ENCODE measurements at places on chromosomes 3 and 15.
A peak's percentile ranks its signal among the peaks of the same experiment; 100 is the strongest.

GRCh38 chr3:152508705-152509104 is 240.0 kb downstream of the MBNL1 start:
- DNase-seq: no peak

GRCh38 chr3:135694142-135694541 is 271.4 kb upstream of the PPP2R3A start:
- DNase-seq: no peak

DNA sequence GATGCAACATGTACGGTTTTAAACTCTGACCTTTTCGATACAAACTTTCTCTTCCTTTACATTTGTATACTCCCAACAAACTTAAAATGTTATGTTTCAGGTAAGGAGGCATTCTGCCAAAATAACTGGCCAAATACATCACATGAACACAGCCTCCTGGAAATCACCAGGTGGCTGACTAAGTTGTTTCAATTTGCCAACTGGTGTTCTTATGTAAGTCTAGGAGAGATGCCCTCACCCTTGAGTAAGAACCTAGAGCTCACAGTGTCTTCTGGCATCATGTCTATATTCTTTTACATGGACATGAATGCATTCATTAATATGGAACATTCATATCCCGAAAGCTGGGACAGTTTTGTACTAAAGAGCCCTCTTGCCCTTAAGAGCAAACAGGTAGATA is 341.1 kb upstream of the NR2F2 start:
- no peak for DNase-seq

- DNase-seq: no peak
Observed at GRCh38 chr15:39453620-39454019, 127.3 kb upstream of the THBS1 start.

GRCh38 chr3:38516669-38517068 is 20.5 kb downstream of the EXOG start:
- DNase-seq: no peak

DNA sequence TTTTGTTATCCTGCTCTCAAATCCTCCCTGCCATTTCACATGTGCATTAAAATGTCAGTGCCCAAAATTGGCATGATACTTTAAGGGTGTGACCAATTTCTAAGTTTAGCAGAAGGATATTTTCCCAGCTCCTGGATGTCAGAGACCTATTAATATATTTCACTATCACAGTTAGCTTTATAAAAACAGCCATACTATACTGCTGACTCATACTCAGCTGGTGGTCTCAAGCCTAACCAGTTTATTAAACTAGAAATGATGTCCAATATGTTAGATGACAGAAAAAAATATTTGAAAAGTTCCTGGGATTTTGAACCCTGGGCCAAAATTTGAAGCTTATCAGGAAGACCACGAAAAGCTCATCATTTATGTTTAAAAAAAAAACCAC is 60.9 kb upstream of the ZNF280D start:
- DNase-seq: no peak

- DNase-seq: no peak
Observed at GRCh38 chr3:114669614-114670013, 375.8 kb downstream of the TIGIT start.

DNA sequence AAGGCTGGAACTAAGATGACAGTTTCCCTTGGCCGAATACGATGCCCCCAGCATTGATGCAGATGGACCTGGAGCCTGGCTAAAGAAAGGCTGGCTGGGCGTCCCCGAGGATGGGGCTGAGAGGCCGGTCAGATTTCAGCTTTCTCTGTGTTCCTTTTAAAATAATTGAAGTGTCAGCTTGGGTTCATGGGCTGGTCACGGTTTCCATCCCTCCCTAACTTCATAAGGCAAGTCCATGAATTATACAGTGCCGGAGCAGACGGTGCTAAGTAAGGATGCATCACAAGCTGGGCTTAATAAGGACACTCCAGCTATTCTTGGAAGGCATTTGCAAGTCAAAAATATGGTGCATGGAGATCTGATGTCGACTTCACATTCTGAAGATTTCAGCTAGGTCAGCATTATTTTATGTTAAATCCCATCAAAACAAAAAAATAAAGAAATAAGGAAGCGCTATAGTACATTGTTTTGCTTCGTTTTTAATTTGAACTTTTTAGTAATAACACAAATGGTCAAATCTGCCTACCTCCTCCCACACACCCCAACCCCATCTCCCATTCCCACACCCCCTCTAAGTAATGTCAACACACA is 220.8 kb downstream of the RPLP1 start:
- no peak for DNase-seq

DNA sequence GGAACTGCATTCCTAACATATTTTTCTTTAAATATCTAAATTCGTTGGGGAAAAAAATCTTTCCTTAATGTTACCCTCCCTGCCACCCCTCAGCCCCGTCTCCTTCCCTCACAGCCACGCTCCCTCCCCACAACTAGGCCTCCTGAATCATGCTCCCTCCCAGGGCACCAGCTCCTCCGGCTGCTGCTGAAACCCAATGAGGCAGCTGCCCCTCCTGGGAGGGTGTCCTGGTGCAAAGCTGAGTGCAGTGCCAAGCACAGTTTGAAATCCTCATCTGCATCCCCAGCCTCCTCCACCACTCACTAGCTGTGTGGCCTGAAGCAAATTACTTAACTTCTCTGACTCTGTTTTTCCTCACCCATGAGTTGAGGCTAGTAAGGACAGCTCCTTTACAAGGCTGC is 2.7 kb upstream of the NR2E3 start:
- DNase-seq: peak; percentile 38

GRCh38 chr3:172203522-172204258 is 164.3 kb downstream of the FNDC3B start:
- no peak for DNase-seq

- DNase-seq: peak; percentile 85
Observed at GRCh38 chr3:111676211-111677006, 81.3 kb upstream of the ZBED2 start.

DNA sequence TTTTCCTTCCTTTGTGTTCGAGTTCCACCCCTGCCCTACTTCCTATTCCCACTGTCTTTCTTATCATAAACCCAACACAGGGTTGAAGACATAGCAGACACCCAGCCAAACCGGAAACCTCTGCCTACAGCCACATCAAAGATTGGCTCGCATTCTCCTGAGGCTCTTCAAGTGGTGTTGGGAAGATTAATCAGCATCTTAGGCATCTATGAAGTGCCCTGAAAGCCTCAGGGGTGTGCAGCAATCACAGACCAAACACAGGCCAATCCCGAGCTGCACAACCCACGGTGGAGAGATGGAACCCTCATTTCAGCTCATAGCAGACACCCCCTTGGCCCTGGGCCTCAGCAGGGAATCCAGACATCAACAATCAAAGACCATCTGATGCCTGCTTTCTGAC is 255.9 kb downstream of the XXYLT1 start:
- no peak for DNase-seq

DNA sequence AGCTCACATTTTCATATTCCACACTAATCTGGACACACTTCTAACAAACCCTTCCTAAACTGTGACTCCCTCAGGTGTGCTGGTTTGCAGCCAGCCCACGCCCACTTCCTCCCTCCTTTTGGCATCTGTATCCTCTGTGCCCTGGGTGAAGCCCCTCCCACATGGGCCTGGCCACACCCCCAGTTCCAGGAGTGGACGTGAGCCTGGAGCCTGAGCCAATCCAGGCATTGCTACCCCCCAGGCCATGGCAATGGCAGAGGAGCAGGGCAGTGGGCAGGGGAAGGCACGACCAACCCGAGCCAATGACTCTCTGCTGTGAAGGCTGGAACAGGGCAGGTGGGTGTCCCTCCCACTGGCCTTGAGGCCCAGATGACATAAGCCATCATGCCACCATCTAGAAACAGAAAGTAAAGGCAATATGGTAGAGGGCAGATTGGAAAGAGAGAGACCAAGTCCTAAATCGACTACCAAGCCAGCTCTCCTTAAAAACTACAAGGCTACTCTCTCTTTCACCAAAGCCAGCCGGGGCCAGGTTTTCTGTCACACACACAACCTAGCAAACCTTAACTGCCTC is 18.6 kb downstream of the FAM174B start:
- no peak for DNase-seq

All from RCC 7860 (cell line).